ENCODE measurements at places on chromosomes 2 and 18.

DNA sequence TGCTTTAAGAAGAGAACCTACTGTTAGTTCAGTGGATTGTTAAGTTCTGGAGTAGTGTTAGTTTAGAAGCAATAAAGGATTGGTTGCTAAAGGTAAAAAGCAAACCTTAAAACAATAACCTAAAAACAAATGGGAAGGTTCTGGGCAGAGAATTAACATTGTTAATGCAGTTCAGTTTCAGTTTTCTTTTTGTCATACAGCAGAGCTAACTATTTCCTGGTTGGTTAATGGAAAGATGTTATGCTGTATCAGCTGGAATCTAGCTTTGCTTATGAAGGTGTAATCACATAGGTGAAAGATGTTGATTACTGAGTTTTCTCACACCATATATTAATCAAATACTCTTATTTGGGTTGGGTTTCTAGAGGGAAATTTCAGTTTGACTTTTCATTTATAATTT, 23.8 kb downstream of the SMAD4 start:
- DNase-seq = no peak

DNA sequence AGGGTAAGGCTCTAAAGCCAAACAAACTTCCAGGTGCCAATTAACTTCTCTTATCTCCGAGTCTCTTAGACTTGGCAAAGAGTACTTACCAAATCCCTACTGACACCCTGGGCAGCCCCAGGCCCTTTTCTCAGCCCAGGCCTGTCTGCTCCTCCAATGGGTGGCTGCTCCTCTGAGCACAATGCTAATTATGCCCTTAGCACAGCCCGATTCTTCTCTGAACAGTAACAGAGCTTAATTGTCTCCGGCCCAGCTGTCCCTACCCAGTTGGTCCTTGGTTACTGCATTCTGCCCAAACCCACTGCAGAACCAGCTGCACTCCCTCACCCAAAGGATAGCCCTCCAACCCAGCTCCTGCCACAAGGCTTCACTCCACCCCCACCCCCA, 110.3 kb downstream of the SMAD7 start:
- no peak for DNase-seq

GRCh38 chr18:44788334-44788733, 107.6 kb downstream of the SETBP1 start:
- DNase-seq = no peak

- DNase-seq = no peak
These were observed 2.0 kb downstream of the WDR35 start for GRCh38 chr2:19987936-19988335.

DNA sequence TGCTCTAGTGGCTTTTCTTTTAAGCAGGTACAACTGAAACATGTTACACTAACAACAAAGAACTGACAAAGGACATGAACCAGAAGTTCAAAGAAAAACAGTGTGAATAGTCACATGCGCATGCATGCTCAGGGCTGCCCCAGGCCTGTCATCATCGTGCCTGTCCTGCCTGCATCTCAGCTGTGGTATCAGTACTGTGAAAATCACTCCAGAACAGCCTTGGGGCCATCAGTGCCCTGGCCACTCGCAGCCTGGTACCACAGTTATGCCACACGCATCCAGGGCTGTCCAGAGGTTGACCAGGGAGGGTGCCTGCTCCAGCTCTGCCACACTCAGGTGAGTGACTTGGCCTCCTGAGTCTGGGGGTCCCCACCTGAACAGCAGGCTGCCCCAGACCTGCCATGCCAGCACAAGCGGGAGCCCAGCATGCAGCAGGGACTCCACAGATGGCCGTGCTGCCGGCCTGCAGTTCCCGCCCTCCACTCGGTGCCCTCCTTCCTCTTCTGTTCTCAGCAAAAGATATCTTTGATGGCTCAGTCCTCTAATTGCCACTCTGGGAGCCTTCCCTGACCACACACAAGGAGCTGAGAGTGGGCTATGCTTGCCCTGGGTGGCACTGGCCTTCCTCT, 12.3 kb downstream of the LIMS2 start:
- DNase-seq = no peak

DNA sequence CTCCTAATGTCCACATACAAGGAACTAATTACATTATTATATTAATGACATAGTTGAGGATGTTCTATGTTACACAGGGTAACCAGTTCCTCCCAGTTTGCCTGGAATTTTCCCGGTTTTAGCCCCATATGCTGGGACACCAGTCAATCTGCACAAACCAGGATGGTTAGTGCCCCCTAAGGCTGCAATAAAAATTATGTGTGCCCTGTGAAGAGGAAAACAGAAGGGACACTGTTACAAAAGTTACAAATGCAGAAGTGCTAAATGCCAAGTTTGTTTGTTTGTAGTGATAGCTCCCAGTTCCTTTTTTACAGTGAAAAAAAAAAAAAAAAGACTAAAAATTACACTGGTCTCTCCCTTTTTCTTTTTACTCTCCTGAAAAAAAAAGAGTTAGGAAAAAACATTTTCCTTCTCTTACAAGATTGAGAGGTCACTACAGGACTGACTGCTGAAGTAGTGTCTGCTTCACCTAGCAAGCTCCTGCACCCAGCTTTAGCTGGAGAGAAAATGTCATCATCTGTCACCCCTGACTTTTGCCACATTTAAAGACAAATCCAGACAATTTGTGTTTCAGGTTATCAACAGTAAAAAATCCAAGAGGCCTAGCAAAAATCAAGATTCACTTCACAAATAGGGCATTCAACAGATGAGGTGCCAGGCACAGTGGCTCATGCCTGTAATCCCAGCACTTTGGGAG, 3.2 kb downstream of the ANKRD44 start:
- no peak for DNase-seq

DNA sequence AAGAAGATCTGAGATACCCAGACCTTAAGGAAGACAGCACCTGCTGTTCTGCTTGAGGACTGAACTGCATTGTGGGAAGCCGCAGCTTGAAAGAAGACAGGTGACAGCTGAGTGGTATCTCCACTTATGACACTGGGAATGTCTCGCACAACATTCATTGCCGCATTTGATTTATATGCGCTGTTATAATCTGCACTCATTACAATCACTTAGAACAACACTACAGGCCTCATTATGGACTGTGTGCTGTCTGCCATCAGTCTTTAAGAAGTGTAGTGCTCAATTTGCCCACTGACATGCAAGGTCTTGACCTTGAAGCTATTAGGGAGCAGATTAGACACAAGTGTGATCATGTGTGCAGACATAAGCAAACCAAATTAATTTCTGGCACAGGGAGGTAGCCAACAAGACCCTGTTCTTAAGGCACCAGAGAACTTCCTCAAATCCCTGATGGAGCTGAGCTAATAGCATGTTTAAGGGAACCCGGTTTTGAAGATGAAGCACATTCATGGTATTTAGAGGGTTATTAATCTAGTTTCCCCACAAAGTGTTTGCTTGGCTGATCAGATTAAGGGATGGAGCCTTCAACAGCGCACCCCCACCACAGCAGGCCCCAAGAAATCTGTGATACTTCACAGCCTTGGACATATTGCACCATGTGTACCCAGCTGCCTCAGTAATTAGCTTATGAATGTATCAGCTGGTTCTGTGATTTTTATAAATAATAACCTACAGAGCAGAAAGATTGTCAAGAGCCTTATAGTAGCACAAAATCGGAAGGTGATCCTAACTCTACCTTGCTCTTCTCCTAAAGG, 146.8 kb downstream of the SATB2 start:
- peak; percentile 74 for DNase-seq

- no peak for DNase-seq
These were observed 4.0 kb downstream of the CWC22 start for GRCh38 chr2:180003073-180003472.

GRCh38 chr2:50620783-50621182, 411.1 kb downstream of the NRXN1 start:
- no peak for DNase-seq

GRCh38 chr2:44479127-44479887, 117.6 kb downstream of the CAMKMT start:
- DNase-seq = peak; percentile 26

DNA sequence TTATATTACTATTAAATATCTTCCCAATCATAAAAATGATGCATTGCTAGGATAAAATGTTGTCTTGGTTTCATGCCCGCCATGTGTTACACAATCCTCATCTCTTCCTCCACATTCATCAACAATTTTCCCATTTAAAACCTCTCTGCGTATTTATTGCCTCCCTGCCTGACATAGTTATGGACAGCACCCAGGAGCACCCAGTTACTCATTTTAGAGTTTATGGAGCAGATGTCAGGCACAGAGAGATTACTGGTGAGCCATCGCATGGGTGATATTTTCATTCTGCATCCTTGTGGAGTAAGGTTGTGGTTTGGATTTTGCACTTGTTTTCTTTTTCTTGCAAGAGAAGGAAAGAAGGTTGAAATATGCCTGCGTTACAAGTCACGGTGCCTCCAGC, 116.7 kb upstream of the NPAS2 start:
- DNase-seq = no peak

DNA sequence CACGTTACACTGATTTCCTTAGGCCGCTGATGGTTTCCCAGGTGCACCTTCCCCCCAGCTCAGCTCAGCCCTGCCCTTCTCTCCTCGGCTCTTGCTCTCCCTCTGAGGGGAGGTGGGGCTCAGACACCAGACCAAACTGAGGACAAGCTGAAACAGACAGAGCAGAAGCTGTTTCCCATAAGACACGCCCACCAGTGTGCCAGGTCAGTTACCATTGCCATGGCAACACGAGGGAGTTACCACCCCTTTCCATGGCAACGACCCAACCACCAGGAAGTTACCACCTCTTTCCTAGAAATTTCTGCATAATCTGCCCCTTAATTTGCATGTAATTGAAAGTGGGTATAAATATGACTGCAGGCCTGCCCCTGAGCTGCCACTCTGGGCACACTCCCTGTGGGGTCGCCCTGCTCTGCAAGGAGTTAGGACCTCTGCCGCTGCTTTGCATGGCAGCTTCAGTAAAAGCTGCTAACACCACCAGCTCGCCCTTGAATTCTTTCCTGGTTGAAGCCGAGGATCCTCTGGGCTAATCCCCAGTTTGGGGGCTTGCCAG, 120.9 kb upstream of the SMIM21 start:
- DNase-seq = no peak

DNA sequence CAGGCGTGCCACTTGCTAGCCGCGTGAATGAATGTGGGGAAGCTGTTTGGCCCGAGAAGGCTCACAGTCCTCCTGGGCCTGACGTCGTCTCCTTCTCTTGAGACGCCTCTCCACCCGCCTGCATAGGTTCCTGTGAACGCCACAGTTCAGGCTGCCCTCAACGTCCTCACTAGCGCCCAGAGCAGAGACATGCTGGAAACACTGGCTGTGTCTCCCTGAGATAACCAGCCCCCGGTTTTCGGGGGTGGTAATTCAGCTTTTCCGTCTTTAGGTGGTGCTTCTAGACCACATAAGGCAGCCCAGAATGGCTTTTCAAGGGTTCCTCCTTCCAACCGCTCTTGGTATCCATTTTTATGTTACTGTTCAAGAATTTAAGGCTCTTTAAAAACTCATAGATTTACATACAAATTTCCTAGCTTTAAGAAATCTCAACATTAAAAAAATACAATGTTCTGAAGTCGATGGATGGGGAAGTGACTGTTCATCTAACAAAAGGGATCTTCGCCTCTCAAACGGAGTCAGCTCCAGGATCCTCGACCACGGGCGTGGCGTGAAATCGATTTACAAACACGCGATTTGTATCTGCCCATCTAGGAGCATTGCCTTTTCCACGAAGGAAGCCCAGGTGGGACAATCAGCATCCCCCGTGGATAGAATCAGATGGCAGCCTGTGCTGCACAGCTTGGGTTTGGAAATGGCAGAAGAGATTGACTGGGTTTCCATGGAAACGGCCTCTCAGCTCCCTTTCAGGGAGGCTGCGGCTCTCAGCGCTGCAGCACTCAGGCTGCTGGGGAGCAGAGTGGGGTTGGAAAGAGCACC, 110.6 kb upstream of the PXDN start:
- peak; percentile 84 for DNase-seq

DNA sequence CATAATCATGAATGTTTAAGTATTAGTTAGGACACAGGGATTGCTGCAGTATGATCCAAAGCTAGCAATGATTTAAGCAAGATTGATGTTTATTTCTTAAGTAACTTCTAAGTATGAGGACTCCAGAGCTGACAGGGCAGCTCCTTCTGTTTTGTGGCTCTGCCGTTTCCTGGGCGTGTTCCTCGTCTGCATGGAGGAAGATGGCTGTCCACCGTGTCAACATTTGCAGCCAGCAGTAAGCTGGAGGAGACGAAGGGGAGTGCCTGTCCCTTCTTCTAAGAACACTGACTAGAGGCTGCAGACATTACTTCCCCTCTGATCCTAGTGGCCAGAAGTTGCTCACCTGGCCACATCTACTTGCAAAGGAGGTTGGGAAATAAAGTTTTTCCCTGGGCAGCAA, 144.1 kb downstream of the MYO1B start:
- DNase-seq = no peak

- no peak for DNase-seq
These were observed 47.2 kb downstream of the EIF2AK3 start for GRCh38 chr2:88580088-88580487.

DNA sequence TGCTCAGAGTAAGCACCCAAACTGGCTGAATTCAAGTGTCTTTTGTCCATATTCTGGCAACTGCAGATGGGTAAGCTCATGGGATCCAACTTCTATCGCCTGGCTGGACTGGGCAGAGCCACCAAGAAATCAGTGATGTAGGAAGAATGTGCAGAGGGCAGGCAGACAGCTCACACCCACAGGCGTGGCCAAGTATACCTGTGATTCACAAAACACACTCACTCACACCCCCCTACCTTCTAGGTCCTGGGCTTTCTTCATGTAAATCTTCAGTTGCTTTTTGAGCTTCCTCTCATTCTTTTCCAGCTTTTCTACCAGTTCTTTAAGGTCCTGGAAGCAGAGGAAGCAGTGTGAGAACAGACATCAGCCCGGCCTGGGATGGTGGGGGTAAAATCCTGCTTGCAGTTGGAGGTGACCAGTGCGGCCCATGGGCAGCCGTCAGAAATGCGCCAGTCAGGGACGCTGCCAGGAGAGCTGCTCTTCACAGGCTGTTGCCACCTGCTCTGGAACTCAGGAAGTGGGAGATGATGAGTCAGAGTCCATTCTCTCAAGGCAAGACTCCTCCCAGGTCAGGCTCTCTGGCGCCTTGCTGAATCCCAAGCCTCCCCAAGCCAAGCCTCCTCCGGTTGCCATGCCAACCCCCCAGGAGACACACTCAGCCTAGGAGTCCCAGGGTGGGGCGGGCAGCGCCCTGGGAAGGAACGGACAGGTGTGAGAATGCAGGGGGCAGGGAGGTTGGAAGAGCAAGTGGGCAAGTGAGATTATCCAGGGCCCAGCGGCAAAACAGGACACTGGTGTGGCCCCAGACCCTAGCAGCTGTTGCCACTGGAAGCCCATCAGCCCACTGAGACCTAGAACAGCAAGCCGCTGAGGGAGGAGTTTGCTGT, 36.2 kb upstream of the ACAA2 start:
- peak; percentile 84 for DNase-seq

GRCh38 chr18:3524706-3525105, 74.7 kb downstream of the TGIF1 start:
- no peak for DNase-seq

Measured in NCI-H187 (cell line).